ENCODE measurements at places on chromosomes 4 and X.

DNA sequence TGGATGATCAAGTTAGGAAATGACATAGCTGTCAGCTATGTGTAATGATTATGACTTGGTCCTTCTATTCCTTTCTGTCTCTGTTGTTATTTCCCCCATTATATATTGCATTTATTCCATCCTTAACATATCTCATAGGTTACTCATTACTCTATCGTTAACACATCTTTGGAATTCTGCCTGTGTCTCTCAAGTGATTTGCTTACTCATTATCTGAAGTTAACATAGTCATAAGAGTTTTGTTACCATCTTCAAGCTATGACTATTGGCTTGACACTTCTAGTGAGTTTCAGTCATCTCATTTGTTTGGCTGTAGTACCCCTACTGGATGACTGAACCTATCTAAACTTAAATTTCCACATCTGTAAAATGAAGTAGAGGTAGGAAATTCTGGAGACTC, 286.1 kb upstream of the PPP1R2C start:
- no peak for DNase-seq

DNA sequence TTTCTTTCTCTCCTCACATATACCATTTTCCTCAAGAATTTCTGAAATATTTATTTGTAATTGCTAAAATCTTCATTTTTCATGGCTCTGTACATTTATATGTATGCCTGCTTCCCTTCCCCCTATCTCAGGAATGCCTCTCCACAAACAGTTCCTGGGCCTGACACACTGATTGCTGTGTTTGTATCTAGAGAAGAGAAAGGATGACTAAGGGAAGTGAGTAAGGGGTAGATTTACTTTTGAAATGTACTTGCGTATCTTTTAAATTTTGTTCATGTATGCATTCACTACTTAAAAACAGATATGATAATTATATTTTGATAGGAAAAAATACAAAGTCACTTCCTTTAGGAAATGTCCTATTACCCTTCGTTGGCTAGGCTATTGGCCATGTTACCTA, 790.8 kb downstream of the PCDH18 start:
- DNase-seq, result no peak

- no peak for DNase-seq
These were observed 133.8 kb upstream of the PLAC1 start for GRCh38 chrX:134792077-134792476.

DNA sequence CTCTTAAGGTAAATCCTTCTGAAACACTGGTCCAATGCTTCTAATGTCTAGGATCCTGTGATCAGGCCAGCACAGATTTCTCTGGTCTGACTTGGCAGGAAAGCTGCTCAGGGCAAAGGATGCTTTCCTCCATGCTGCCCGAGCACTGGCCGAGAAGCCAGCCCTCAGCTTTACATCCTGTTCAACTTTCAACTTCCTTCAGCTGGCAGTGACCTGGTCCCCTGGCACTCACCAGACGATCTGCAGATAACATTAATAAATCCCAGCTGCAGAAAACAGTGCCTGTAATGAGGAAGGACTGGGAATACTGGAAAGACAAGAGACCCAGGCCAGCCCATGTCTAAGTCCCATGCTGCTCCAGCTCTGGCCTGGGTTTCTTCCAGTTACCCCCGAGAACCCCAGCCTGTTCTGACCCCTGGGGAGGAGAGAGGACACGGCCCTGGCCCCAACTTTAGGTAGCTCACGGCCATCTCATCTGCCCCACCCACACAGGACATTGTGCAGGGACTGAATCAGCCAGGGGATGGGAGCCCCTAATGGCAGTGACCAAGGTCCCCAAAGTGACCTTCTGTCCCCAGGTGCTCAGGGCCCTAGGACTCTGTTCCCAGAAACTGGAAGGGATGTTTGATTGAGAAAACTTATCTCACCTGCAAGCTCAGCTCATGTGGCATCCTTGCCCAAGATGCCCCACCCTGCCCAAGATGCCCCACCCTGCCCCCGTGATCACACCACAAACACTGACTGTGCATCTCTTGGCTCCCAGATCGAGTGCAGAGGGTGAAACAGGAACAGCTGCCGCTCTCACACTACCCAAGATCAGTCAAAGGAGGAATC, 28.0 kb downstream of the JAKMIP1 start:
- peak; percentile 72 for DNase-seq

GRCh38 chr4:188262464-188262863, 123.2 kb downstream of the TRIML1 start:
- no peak for DNase-seq

DNA sequence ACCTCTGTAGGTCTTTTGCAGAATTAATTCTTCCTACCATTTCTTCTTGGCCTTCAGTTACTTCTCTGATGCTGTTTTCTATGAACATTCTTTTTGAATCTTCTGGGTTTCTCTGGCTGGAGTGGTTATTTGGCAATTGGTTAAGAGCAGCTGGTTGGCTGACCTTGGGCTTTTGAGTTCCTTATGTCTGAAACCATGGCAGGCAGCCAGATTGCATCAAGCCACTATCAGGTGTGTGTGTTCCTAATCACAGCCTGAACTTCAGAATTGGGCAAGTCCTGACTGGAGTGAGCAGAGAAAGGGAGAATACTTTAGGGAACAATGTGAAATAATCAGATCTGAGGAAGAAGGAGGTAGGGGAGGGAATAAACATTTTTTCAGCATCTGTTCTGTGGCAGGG, 90.2 kb downstream of the ARHGAP10 start:
- no peak for DNase-seq

DNA sequence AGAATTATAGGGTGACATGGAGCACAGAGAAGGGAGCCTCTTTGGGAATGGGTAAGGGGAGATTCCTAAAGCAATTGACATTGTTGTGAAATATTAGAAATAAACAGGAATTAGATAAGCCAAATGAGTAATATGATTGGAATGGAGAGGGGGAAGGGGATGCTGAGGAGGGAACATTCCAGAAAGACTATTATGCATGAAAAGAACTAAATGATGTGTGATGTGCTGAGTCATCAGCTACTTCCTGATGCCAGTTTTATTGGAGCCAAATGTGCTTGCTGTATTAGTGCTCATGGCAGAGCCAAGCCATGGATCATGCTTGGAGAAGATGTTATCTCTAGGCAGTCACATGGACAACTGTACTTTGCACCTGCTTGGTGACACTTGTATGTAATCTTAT, 189.0 kb upstream of the HCCS start:
- DNase-seq, result no peak

GRCh38 chr4:22672519-22672918, 20.2 kb upstream of the GBA3 start:
- DNase-seq, result no peak

DNA sequence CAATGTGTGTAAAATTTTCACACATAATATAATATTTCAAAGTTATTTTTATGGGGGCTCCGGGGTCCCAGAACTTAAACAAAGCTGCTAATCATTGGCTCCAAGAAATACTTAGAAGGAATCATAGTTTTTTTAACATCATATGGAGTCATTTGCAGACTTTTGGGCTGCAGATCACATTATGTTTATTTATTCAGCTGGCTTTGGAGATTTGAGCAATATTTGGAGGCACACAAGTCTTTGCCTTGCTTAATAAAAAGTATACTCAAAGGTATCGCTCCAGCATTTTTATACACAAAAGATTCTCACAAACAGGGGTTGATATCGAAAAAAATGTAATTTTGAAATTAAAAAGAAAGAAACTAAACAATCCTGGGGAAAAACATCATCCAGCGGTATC, 382.5 kb upstream of the TENM3 start:
- no peak for DNase-seq

DNA sequence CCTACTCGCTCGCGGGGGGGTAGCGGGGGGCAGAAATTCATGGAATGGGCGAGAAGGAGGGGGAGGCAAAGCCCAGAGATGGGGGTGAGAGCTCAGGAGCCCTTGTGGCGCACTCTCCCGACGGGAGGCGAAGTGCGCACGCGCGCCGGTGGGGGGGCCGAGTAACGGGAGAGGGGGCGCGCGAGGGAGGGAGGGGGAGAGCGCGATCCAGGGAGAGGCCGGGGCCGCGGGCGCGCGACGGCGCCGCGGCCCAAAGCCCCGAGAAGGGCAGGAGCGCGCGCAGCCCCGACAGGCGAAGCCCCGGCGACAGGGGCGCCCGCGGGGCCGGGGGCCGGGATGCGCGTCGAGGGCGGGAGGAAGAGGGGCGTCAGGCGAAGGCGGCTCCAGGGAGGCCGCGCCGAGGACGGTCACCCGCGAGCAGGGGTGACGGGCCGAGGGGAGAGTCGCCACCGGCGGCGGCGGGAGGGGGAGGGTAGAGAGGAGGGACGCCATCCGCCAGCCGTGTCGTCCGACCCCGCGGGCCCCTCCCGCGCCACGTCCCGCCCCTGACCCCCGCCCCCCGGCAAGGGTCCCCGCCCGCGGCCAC, 421 bp downstream of the MECP2 start:
- DNase-seq, result peak; percentile 64

GRCh38 chrX:24899391-24899790, 116.4 kb downstream of the ARX start:
- DNase-seq, result no peak

- DNase-seq, result peak; percentile 63
These were observed 8.2 kb upstream of the ZRSR2 start for GRCh38 chrX:15781961-15782699.

- no peak for DNase-seq
These were observed 20.4 kb upstream of the TBC1D14 start for GRCh38 chr4:6889101-6889735.

GRCh38 chr4:123598331-123598730, 201.7 kb downstream of the SPRY1 start:
- DNase-seq, result no peak

DNA sequence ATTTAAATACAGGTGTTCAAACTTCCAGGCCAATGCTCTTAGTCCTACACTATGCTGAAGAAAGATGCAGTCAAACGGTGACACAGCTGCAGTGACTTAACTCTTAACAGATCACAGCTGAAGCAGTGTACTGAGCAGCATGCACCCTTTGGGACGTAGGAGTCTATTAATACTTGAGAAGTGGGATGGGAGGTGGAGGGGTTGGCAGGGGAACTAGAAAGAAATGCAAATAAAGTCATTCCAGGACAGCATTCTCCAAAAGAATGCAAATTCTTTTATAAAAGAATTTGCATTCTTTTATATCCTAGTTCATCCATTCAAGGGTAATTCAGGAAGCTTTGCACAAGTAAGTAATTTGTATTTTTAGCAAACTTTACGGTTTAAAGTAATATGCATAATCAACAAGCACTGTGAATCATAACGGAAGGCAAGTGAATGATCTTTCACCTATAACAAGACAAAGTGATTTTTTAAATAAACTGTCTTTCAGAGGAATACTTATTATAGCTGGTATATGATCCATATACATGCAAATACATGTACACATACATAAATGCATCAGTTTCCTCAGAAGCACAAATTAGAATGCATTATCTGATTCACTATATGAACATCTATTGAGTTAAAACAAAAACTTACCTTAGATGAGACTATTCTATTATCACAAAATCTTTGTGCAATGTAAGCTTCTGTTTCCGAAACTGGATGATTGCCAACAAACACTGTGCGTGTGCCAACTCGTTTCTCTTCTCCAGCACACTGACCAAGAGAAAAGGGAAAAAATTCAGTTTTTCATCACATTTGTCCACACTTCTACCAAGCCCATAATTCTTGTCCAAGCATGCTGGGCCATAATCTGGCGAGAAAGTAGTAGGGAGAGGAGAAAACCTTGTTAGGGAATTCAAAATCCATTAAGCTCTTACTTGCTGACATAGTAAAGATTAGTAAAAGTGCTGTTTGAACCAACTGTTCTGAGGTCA, 106.5 kb downstream of the ATP11C start:
- no peak for DNase-seq

DNA sequence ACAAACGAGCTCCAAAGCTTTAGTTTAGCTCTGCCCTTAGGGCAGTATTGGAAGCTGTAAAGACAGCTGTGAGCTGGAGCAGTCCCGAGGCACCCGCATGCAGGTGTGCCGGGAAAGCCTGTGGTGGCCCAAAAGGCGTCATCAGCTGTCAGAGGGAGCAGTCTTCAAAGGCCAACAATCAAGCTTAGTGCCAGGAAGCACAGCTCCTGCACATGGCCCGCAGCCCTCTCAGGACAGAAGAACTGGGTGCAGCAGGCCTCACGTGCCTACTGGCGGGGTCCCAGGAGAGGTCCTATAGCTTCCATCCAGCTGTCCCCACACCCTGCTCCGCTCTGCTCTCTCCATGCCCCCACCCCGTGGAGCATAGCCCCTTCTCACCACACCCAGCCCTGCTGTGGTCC, 92.2 kb upstream of the TRIM2 start:
- no peak for DNase-seq

DNA sequence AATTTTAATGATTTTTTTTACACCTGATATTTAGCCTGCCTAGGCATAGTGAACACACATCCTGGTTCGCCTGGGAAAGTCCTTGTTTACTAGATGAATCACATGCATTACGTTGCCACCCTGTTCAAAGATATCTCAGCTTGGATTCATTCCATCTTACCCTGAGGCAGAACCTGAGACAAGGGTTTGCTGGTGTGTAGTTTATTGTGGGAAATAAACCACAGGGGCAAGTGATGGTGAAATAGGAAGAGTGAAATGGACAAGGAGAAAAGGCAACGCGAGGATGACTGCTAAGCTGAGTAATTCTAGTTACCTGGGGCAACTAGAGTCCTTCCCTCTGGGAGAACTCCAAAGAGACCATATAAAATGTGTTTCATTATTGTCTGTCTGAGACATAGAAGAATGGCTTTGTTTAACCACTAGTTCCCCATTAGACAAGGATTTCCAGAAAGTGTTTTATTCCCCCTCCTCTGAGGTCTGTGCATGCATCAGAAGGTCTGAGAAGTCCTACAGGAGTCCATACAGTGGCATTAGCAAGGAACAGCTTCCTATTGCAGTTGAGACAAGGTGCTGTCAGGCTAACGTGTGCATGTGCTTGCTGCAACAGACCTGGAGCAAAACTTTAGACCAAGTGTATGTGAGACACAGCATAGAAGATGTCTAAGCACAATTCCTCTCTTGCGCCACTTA, 797.3 kb upstream of the FRG1 start:
- no peak for DNase-seq

All from activated CD4-positive, alpha-beta T cell treated with anti-CD3 and anti-CD28 coated beads, Interleukin-2, Interleukin-6, amounts not matched to agents 100 ng/mL and 50 ng/mL, durations not matched to agents 16 hours and 8 hours (primary cell).